ENCODE measurements at places on chromosomes 13 and 19.
A peak's percentile ranks its signal among the peaks of the same experiment; 100 is the strongest.

GRCh38 chr19:17860331-17860992 is 752 bp downstream of the RPL18A start:
- DNase-seq: no peak

DNA sequence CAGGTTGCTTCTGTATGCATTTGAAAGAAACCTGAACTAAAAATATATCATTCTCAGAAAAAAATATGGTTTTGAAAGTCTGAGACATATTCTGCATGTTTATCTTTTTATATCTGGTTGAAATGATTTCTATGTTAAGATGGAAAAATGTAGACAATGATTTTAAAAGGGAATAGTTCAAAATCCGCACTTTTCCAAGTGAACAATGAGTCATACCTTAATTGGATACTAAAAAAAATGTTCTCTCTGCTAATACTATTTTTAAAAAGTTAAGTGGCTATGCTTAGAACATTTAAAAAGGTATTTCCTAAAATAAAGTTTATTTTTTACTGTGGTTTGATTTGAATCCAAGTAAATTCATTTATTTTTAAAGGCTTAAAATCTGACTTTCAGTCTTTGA is 801.4 kb downstream of the SLITRK6 start:
- DNase-seq: no peak

GRCh38 chr19:12156223-12157058 is at the start of gene ZNF625:
Gene ZNF625, minus strand, starts transcription at chr19:12156734. Its CDS starts 176 bp downstream, at chr19:12156558.
- peak; percentile 79 for DNase-seq

GRCh38 chr13:31046711-31047279 is 114.3 kb downstream of the TEX26 start:
- DNase-seq: no peak

Data from kidney glomerular epithelial cell (primary cell).